ENCODE measurements at places on chromosomes 7 and 10.

DNA sequence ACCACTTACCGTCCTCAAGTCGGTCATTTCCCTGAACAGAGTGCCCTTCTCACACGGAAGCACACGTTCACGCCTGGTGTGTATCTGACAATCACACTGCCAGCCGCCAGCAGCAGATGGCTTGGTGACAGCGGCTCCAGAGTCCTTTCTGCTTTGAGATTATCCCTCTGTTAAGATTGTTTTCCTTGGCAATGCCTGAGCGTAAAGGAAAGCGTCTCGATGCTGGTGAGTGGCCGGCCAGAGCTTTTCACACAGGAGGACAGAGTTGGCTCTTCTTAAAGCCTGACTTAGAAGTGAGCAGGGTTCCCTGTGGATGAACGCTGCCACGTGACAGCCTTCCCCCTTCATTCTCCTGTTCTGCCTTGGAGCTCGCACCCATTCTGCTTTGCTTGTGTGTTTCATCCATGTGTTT, 22.1 kb upstream of the PRKAR1B start:
- no peak for DNase-seq

GRCh38 chr7:25002786-25003185, 22.8 kb upstream of the OSBPL3 start:
- no peak for DNase-seq

DNA sequence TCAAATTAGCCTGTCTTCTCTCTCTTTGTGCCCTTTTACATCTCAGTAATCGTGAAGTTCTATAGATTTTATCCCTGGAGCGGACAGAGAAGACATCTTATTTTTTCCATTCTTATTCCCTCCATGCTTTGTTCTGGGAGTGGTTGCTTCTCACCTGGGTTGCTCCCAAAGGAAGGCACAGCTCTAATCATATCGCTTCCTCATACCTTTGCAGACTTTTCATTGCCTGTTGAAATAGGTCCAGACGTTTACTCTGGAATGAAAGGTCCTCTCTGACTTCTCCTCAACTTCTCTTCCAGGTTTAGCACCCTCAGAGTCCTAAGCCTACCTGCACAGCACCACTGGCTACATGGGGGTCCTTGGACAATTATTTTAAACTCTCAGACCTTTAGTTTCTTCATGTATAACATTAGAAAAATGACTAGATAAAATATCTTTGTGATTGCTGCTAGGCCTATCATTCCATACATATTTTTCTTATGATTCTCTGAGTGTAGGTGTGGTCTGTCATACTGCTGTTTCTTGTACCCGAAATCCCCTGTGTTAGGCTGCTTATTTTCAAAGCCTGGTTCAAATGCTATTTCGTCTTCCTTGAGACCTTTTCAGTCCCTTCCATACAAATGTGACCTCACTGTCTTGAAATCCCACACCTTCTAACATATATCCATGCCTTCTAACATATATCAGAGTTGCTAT, 418.1 kb downstream of the GFRA1 start:
- DNase-seq, result no peak

- DNase-seq, result no peak
These were observed 334.4 kb upstream of the NPVF start for GRCh38 chr7:25562673-25563182.

GRCh38 chr7:149824748-149825566, 13.2 kb upstream of the ZNF862 start:
- DNase-seq, result no peak

Data from renal pelvis (tissue), 12 donors.